Stimulated activated memory B cell treated with anti-CD40 and anti-IgM and Interleukin-4, amounts not matched to agents 10 μg/mL and 1 μg/mL and 100 μg/mL, for 72 hours (primary cell): ENCODE measurements at places on chromosomes 1 and 21.

GRCh38 chr1:46449223-46450159, 40.1 kb upstream of the DMBX1 start:
- ATAC-seq = no peak

- no peak for ATAC-seq
Observed at GRCh38 chr1:15418806-15419515, 9.3 kb downstream of the EFHD2 start.

DNA sequence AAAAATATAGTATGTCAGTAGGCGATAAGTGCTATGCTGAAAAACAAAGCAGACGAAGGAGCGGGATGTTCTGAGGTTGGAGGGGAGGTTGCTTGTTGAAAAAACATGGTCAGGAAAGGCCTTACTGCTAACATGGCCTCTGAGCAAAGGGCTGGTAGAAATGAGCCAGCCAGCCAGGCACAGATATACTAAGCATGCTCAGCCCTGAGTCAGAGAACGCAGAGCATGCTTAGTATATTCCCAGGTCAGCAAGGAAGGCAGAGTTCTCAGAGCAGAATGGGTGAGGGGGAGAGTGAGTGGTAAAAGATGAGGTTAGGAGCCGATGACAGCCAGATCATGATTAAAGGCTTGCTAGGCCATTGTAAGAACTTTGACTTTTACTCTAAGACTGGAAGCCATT, 36.7 kb downstream of the ZBTB40 start:
- ATAC-seq = no peak

GRCh38 chr1:86541859-86542258, 5.0 kb upstream of the CLCA4 start:
- no peak for ATAC-seq

- ATAC-seq = peak; percentile 42
Observed at GRCh38 chr21:41236352-41236973, 68.5 kb downstream of the BACE2 start.

- no peak for ATAC-seq
Observed at GRCh38 chr1:213982672-213983492, 4.9 kb upstream of the PROX1 start.
